Activated gamma-delta T cell (primary cell): ENCODE measurements at places on chromosomes 3 and 15.

DNA sequence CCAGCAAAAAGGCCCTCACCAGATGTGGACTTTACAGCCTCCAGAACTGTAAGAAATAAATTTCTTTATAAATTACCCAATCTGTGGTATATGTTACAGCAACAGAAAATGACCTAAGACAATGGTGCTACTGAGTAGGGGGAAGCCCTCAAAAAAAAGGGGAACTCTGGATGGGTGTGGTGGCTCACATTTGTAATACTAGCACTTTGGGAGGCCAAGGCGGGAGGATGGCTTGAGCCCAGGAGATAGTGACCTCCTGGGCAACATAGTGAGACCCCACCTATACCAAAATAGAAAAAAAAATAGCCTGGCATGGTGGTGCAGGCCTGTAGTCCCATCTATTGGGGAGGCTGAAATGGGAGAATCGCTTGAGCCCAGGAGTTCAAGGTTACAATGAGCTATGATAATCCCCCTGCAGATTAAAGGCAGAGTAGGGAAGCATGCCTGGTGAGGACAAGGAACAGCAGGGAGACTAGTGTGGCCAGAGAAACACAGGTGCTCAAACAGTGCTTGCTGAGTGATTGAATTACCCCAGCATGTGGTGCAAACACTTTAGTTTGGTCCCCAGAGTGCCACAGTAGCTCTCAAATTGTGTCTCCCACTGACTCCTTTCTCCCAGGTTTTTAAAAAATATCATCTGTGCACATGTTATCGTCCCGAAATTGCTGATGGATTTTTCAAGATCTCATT, 13.9 kb upstream of the USP3 start:
- no peak for DNase-seq

- no peak for DNase-seq
These were observed 130.9 kb downstream of the IL1RAP start for GRCh38 chr3:190644766-190645165.

DNA sequence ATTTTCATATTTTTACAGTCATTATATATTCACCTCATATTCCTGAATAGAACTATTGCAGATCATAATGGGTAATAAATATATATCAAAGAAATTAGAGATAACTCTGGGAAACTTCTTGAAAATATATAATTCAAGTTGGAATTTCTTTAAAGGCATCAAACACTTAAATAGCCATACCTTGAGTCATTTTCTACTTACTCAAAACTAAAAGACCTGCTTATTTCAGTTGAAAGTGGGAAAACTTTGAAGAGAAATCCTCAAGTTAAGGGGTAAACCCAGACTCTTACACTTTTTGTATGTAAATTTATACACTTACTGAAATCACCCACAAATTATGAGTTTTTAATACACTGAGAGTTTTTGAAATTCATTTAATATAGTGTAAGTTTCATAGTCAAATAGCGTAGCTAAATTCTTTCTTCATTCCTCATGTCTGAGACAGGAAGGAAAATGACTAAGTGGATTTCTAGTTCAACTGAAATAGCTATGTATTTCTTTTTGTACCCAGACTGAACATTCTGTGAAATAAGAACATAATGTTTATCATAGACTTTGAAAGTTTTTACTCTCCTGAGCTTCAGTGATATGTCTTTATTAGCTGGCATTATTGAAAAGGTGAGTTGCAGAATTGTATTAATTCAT, 4.6 kb upstream of the ALCAM start:
- no peak for DNase-seq

GRCh38 chr3:9870978-9871377, 9.1 kb downstream of the CIDEC start:
- no peak for DNase-seq

GRCh38 chr3:127089486-127090145, 103.3 kb upstream of the PRR23E start:
- DNase-seq: no peak

- DNase-seq: no peak
These were observed 583.0 kb upstream of the GOLIM4 start for GRCh38 chr3:168678730-168679129.

- no peak for DNase-seq
These were observed at the start of gene DNAH1 for GRCh38 chr3:52315977-52316764. Gene DNAH1 (plus strand): TSS chr3:52316319. CDS start chr3:52322443, 6,124 bp downstream.

DNA sequence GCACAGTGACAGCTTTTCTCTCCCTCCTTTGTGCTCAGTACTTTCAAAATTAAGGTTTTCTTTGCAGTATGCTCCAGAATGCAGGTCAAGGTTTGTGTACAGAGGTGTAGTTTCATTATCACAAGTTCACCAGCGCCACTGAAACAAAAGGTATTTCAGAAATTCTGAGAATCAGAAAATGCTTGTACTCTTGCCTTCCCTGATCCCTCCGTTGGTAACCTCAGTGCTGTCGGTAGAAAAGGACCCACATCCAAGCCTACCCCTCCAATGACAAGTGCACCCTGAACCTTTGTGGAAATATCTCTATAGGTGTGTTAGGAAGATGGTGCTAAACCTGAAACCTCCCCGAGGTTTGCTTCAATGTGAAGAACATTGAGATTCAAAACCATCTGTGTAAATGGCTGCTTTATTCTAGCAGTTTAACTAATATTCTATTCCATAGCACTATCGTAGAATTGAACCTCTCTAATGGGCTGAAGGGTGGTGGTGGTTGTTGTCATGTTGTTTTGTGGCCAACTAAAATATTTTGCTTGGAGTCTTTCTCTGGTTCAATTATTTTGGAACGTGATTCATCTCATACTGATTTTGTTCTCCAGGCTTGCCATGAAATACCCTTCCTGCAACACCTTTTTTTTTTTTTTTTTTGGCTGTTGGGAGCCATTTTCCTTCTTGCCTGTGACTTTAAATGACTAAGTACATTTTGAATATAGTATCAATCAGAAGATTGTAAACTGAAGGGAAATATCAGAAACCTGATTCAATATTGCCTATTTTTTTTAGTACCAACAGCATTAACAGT, 20.7 kb downstream of the ZBTB38 start:
- DNase-seq: no peak

- DNase-seq: no peak
These were observed 52.4 kb downstream of the VGLL3 start for GRCh38 chr3:86938416-86939105.
